ENCODE measurements at places on chromosomes 5 and 9.

DNA sequence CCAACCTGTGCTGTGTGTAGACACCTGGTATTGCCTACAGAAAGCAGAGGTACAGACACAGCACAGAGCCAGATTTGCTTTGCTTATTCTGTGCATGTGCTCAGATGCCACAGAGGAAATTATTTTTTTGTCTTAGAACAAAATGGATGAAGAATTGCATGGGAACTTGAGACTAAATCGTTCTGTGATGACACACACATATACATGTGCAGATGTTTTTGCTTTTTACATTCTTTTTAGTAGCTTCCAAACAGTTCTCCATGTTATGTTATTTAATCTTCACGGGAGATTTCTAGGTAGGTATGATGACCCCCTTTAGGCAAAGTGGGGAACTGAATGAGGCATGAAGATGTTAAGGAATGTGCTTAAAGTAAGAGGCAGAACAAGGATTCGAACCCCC, 221.5 kb upstream of the PANK3 start:
- no peak for DNase-seq

GRCh38 chr9:131193051-131193450, 67.7 kb downstream of the NUP214 start:
- no peak for DNase-seq

GRCh38 chr9:120791161-120791560, 2.1 kb downstream of the FBXW2 start:
- DNase-seq, result no peak

GRCh38 chr9:87109231-87109631, 161.9 kb upstream of the GAS1 start:
- no peak for DNase-seq

DNA sequence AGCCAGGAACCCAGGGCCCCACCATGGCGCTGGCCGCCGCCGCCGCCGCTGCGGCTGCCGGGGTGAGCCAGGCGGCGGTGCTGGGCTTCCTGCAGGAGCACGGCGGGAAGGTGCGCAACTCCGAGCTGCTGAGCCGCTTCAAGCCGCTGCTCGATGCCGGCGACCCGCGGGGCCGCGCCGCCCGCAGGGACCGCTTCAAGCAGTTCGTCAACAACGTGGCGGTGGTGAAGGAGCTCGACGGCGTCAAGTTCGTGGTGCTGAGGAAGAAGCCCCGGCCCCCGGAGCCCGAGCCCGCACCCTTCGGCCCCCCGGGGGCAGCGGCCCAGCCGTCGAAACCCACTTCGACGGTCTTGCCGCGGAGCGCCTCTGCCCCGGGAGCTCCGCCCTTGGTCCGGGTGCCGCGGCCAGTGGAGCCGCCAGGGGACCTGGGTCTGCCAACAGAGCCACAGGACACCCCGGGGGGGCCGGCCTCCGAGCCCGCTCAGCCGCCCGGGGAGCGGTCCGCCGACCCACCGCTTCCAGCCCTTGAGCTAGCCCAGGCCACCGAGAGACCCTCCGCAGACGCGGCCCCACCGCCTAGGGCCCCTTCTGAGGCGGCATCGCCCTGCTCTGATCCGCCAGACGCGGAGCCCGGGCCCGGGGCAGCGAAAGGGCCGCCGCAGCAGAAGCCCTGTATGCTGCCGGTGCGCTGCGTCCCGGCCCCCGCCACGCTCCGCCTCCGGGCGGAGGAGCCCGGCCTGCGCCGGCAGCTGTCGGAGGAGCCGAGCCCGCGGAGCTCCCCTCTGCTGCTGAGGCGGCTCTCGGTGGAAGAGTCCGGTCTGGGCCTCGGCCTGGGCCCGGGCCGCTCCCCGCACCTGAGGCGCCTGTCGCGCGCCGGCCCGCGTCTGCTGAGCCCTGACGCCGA, 749 bp downstream of the SOWAHA start:
- no peak for DNase-seq

DNA sequence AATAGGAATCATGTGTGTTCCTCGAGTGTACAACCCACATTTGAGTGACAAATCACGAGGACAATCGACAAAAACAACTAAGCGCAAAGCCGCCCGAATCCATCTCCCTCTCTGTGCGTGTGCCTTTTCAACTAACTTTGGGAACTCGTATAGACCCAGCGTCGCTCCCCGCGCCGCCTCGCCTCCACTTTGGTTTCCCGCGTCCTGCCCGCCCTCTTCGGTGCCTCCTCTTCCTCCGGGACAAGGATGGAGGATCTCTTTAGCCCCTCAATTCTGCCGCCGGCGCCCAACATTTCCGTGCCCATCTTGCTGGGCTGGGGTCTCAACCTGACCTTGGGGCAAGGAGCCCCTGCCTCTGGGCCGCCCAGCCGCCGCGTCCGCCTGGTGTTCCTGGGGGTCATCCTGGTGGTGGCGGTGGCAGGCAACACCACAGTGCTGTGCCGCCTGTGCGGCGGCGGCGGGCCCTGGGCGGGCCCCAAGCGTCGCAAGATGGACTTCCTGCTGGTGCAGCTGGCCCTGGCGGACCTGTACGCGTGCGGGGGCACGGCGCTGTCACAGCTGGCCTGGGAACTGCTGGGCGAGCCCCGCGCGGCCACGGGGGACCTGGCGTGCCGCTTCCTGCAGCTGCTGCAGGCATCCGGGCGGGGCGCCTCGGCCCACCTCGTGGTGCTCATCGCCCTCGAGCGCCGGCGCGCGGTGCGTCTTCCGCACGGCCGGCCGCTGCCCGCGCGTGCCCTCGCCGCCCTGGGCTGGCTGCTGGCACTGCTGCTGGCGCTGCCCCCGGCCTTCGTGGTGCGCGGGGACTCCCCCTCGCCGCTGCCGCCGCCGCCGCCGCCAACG, at the start of gene GPR150:
Gene GPR150 (plus strand): TSS at position 58 of the 840 bp plus-strand sequence. CDS start 189 bp downstream, at position 247.
- DNase-seq, result no peak

GRCh38 chr5:74391410-74391809, 249.1 kb downstream of the ENC1 start:
- no peak for DNase-seq

DNA sequence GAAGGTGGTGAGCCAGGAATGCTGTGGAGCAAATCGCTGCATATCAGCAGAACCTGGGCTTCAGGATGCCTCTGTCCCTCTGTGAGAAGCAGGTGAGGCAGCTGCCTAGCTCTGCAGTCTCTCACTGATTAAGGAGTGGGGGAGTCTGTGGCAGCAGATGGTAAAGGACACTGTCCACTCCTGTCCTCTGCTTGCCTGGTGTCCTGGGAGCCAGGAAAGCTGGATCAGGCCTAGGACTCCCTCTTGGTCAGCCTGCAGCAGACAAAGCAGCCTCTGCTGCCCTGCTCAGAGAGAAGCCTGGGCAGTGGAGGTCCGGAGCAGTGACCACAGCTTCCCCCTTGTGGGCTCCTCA, 214.7 kb downstream of the HSPA4 start:
- DNase-seq, result no peak

DNA sequence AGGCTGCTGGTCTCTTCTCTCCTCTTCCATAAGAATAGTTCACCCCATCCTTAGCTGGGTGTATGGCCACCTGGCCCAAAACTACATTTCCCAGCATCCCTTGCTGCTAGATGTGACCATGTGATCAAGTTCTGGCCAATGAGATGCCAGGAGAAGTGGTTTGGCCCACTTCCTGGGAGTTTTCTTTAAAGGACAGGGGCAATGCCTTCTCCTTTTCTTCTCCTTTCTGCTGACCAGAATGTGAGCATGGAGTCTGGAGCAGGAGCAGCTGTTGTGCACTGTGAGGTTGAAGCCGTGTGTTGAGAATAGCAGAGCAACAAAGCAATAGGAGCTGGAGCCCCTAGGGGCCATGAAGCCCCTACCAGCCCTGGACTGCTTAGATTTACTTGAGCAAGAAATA, 36.8 kb downstream of the C9orf50 start:
- DNase-seq, result peak; percentile 9

- DNase-seq, result peak; percentile 27
Measured at GRCh38 chr5:102902135-102902448, 147.0 kb downstream of the PAM start.

GRCh38 chr5:135248801-135249231, 150.2 kb downstream of the MACROH2A1 start:
- no peak for DNase-seq

GRCh38 chr5:82884821-82885471, 192.2 kb downstream of the TMEM167A start:
- DNase-seq, result no peak

DNA sequence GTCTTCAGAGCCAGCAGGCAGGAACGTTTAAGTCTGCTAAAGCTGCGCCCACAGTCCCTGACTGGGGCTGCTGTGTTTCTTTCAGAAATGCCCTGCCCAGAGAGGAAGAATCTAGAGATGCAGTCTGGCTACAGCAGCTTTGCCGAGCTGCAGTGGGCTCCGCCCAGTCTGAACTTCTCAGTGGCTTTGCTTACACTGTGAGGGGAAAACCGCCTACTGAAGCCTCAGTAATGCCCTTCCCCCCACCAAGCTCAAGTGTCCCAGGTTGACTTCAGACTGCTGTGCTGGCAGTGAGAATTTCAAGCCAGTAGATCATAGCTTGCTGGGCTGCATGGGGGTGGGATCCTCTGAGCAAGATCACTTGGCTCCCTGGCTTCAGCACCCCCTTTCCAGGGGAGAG, 78.4 kb downstream of the SREK1 start:
- no peak for DNase-seq

- peak; percentile 61 for DNase-seq
Measured at GRCh38 chr5:36066540-36067210, at the start of gene UGT3A2. Gene UGT3A2 (minus strand): TSS chr5:36066882. CDS start chr5:36066789, 93 bp downstream.

DNA sequence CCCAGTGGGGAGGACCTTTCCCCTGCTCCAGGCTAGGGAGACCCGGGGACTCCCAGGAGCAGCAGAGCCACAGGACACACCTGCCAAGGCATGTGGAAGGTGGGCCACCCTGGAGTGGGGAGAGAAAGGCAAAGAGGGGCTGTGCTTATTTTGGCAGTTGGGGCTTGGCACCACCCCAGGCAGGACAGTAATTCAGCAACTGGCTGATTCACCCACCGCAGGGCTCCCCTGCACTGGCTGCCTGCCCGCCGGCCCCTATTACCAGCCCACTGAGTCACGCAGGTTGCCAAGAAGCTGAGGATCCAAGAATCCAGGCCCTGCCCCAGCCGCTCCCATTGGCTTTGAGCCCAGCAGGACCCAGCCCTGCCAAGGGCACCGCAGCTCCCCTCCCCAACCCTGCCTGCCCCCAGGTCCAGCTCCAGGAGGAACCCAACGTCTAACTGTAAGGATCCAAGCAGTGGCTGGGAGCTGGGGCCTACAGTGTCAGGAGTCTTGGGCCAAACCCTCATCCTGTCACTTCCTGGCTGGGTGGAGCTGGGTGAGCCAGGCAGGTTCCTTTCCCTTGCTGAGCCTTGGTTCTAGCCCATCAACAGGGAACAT, 14.2 kb upstream of the RALGDS start:
- no peak for DNase-seq

GRCh38 chr5:111119856-111120255, 27.7 kb downstream of the WDR36 start:
- DNase-seq, result no peak

- no peak for DNase-seq
Measured at GRCh38 chr9:125409637-125410521, 148.3 kb downstream of the GAPVD1 start.

GRCh38 chr5:68928617-68929302, 165.1 kb upstream of the SLC30A5 start:
- no peak for DNase-seq
